Gastroesophageal sphincter (tissue), 4 donors: ENCODE measurements at places on chromosomes 16 and 17. TPM values are rescaled to one million over a fixed set of nuclear protein-coding genes. Genes with fewer than 3 reads are reported as not detected.

Gene DHRS7C
- not detected for total RNA-seq

Gene CCL17
- not detected for total RNA-seq

GRCh38 chr17:29608986-29609385 is 13.7 kb downstream of the CORO6 start:
- ATAC-seq = no peak

DNA sequence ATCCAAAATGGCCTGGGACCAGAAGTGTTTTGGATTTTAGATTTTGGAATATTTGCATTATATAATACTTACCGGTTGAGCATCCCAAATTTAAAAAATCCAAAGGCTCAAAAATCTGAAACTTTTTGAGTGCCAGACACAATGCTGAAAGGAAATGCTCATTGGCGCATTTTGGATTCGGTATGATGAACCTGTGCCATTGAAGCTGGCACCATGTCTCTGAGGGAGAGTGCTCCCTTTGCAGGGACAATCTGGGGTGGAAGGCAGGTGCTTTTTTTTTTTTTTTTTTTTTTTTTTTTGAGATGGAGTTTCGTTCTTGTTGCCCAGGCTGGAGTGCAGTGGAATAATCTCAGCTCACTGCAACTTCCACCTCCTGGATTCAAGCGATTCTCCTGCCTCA is 17.7 kb downstream of the SMTNL2 start:
- ATAC-seq = no peak

- no peak for ATAC-seq
These were observed 7.7 kb upstream of the ITPRIPL2 start for GRCh38 chr16:19105891-19106624.

GRCh38 chr16:88702371-88703210 is 3.6 kb downstream of the RNF166 start:
- ATAC-seq = no peak

- peak; percentile 82 for ATAC-seq
These were observed 10.1 kb upstream of the ZFPM1 start for GRCh38 chr16:88442727-88443576.

GRCh38 chr16:59604354-59604753 is 870.2 kb upstream of the GOT2 start:
- no peak for ATAC-seq
